ENCODE measurements at places on chromosomes 5 and 9. TPM values are rescaled to one million over a fixed set of nuclear protein-coding genes. Genes with fewer than 3 reads are reported as not detected.

GRCh38 chr9:134929193-134930158 is 11.8 kb upstream of the FCN1 start:
- no peak for DNase-seq

DNA sequence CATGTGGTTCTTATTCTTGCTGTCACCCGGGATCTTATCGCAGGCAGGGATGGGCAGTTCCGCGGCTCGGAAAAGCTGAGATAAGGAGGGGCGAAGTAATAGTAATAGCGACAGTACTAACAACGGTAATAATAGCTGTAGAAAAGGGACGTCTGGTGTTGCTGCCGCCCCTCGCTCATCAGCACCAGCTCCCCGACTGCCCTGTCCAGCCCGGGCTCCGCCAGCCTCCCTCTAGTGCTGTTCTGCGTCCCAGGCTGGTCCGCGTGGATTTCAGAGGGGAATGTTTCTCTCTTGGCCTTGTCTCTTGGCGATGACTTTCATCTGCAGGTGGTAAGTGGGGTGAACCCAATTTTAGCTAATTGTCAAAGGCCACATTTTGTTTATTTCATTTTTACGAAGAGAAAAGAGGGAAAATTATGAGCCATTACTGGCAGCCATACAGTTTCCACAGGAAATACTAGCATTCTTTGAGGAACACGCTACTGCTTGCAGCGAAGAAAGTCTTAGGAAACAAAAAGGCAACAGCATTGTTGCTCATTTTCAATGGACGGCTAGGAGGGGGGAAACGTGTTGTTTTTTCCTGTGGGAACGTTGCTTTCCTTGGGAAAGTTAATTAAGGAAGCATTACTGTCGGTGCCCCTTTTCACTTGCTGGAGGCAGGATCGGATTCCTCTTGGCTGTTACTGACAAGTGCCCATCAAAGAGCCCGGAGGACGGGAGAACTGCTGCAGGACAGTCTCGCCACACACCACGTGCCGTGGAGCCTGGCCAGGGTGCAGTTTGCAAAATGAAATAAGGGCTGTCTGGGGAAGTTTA is 762 bp downstream of the SNCAIP start:
- DNase-seq = no peak

ABCA2 gene
- 25.0 TPM for total RNA-seq

GRCh38 chr9:35407846-35408245 is 82.1 kb upstream of the RUSC2 start:
- no peak for DNase-seq

DNA sequence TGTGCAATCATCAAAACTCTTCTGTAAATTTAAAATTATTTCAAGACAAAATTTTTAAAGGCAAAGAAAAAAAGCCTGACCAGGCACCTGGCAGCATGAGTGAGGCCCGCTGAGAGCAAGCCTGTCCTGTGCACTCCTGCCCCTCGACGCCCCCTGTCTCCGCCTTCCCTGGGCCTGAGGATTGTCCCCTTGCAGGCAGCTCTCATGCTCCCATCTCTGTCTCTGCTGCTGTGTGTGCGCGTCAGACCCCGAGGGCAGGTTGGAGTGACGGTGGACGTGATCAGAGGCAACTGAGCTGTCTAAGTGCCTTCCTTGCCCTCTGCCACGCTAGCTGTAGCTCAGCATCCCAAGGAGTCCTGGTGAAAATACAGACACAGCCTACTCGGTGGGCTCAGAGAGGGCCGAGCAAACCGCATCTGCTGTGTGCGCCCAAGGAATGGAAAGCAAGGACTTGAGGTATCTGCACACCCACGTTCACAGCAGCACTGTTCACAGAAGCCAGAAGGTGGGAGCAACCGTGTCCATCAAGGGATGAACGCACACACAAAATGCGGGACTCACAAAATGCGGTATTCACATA is 65.5 kb downstream of the SECISBP2 start:
- DNase-seq = no peak

GRCh38 chr5:135230251-135230925 is 168.6 kb downstream of the MACROH2A1 start:
- no peak for DNase-seq

NTNG2 gene
- 1.6 TPM for total RNA-seq

CDHR2 gene
- 0.45 TPM for total RNA-seq

DNA sequence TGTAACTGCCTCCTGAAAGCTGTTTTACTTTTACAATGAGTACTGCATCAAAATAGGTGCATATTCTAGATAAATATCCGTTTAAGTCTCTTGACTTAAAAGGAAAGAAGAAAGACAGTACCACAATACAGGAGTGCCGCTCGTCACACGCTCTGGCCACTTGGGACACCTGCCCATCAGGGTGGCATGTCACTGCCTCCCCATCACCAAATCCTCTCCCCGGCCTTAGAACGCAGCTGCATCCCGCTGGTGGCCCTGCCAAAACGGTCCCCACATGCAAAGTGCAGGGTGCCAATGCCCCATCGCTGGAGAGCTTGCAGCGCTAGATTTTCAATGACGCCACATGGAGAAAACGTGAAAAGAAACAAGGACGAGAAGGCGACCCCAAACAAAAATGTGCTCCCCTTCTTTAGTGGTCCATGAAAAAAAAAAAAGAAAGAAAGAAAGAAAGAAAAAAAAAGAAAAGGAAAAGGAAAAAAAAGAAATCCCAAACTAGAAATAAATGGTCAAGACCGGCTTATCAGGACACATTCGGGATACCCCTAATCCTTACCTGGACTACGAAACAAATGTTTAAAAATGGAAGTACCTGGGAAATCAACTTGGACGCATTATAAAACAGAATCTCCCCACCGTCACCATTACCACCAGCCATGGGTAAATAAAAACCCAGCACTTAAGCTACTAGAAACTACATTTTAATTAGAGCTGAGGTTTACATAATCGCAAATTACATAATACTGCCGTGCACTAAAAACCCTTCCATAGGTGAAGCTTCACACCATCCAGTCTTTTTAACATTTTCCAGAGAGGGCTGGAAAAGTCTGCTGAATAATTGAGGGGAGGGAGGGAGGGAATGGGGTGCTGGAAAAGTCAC is 1.0 kb downstream of the ANKH start:
- peak; percentile 83 for DNase-seq

SH3GL2 gene
- not detected for total RNA-seq

MSX2 gene
- total RNA-seq = not detected

TMEFF1 gene
- total RNA-seq = not detected

- DNase-seq = peak; percentile 77
These were observed 106.6 kb downstream of the COL23A1 start for GRCh38 chr5:178483620-178484019.

PLPP7 gene
- not detected for total RNA-seq

- no peak for DNase-seq
These were observed 263.9 kb upstream of the TRPC7 start for GRCh38 chr5:136629125-136629792.

DNA sequence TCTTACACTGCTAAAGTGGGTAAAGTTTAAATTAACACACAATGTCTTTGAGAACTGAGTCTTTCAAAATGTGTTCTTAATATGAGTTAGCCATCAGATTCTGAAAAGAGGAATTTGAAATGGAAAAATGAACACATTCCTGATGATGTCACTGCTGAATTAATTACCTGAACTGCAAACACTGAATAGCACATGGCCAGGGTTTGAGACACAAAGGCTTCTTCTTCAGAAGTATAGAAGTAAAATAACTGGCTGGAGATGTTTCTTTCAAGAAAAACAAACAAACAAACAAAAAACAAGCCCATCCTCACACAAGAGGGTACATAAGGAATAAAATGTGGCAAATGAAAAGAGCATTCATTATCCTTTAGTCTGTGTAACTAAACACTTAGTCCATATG is 7.1 kb downstream of the GLIS3 start:
- DNase-seq = no peak

DNA sequence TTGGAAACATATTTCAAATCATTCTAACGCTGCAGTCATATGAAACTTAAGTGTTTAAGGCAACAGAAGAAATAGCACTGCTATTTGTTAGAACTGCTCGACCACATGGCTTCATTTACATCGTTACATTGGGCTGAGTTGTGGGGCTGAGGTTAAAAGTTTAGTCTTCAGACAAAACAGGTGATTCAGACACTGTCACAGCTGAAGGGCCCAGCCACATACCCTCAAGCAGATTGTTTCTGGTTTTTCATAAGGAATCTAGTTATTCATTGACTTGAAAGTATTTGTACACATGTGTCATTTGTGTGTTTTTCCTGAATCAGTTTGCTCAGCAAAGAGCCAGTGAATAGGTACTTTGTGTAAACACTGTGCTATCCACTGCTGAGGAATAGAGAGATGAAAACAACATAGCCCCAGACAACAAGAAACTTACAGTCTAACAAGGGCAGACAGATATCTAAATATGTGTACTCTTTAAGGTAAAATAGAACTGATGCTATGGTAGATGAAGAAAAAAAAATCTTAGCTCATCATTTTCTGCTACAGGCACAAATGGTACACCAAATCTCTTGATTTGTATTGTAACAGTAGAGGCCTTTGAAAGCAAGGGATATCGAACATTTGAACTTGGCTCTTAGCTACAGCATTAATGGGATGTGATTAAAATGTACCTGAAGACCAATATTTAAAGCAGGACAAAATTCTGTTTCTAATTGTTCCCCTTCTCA is 357.6 kb upstream of the RPS23 start:
- DNase-seq = no peak

DIAPH1 gene
- 232 TPM for total RNA-seq

- DNase-seq = no peak
These were observed 10.3 kb downstream of the IDNK start for GRCh38 chr9:83633255-83633654.

GRCh38 chr5:163503106-163504078 is 2.0 kb upstream of the MAT2B start:
- peak; percentile 83 for DNase-seq

MAML1 gene
- total RNA-seq = 34.6 TPM

IFNK gene
- not detected for total RNA-seq

GRCh38 chr5:27592231-27592630 is 553.8 kb upstream of the CDH9 start:
- no peak for DNase-seq

DNA sequence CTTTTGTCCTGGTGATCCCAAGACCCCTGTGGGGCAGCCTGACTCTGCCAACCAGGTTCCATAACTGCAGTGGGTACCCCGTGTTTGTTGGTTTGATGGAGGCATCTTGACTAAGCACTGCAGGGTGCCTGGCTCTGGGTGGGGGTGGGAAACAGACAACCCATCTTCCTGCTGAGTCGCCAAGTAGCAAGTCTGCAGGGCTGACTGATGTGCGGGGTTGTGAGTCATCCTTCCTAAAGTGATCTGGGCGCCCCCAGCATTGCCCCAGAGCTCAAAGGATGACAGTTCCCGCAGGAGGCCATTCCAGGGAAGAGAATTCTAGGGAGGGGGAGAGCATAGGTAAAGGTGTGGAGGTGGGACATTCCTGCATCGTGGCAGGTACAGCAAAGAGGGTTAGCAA is 23.5 kb downstream of the DAB2IP start:
- DNase-seq = no peak

DNA sequence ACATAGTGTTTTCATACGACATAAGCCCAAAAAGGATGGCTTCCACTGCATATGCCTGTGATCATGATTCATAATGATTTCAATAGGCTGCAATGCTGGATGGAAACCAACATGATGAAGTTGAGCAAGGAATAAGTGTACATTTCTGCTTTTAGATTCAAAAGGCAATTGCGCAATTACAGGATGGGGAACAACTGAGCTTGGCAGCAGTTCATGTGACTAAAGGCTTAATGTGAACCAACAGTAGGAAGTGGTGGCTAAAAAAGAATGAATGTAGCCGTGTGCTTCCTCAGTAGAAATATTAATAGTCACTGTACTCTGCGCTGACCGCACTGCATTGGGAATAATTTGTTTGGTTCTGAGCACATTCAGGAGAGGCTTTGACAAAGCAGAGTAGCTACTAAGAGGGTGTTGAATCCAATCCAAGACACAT is 51.2 kb downstream of the SLC1A3 start:
- no peak for DNase-seq

DNA sequence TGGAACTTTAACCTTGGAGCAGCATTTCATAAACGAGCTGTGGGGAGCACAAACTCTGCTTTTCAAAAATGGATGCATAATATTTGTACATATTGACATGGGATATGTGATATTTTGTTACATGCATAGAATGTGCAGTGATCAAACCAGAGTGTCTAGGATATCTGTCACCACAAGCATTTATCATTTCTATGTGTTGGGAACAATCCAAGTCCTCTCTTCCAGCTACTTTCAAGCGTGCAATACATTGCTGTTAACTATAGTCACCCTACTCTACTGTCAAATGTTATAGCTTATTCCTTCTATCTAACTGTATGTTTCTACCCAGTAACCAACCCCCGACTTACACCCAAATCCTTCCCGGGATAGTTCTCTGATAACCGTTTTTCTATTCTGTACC is 15.0 kb upstream of the C5orf58 start:
- no peak for DNase-seq

MAT2B gene
- 104 TPM for total RNA-seq

GRCh38 chr5:140926443-140927227 is 536 bp downstream of the PCDHAC1 start:
- DNase-seq = peak; percentile 57

- no peak for DNase-seq
These were observed 41.1 kb downstream of the NDUFS4 start for GRCh38 chr5:53601570-53601969.

ATP6V0E1 gene
- total RNA-seq = 147 TPM

- no peak for DNase-seq
These were observed 52.5 kb upstream of the RPS23 start for GRCh38 chr5:82330530-82331270.

DNA sequence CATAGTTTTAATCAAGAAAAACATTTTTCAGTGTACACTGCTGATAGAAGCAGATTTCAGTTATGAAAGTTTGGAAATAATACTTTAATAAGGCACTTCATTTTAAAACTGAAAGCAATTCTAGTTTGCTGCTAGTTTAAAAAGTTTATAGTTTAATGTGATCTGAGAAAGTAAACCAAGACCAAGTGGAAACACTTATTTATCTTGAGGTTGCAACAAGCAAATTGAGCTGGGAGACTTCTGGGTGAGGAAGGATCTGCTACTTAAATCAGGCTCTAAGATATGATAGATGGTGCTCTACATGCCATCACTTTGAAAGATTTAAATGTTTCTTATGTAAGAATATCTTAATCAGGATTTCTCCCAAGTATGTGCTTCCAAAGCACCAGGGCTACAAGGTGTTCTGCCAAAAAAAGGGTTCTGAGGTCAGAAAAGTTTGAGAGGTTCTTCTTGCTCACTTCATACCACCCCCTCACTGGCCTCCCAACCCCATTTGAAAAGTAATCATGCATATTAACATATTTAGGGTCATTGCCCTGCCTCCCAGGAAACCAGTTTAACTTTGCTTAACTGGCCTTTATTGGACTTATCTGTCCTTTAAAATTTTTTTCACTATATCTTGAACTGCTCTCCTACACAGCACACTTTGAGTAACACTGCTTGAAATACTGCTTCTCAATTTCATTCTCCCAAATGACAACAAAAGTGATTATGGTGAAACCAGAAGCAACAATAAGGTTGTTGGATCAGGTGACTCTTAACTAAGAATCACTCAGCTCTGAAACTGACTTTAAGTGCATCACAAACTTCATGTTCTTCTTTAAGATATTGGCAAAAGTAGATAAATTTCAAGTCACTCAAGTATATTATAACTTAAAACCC is 15.5 kb downstream of the SLC44A1 start:
- no peak for DNase-seq

- peak; percentile 90 for DNase-seq
These were observed at the start of gene FGFR4 for GRCh38 chr5:177086654-177087397. Gene FGFR4 (plus strand): TSS chr5:177086915. CDS start chr5:177089603, 2,688 bp downstream.

GRCh38 chr9:22116758-22117157 is 107.7 kb upstream of the CDKN2B start:
- no peak for DNase-seq

- no peak for DNase-seq
These were observed 875 bp downstream of the TPM2 start for GRCh38 chr9:35688558-35689541.

- DNase-seq = no peak
These were observed 95.5 kb upstream of the PHYKPL start for GRCh38 chr5:178327931-178328711.
